Chondrocyte (in vitro differentiated cells): ENCODE measurements at places on chromosomes 5 and 9. TPM values are rescaled to one million over a fixed set of nuclear protein-coding genes. Genes with fewer than 3 reads are reported as not detected.

DNA sequence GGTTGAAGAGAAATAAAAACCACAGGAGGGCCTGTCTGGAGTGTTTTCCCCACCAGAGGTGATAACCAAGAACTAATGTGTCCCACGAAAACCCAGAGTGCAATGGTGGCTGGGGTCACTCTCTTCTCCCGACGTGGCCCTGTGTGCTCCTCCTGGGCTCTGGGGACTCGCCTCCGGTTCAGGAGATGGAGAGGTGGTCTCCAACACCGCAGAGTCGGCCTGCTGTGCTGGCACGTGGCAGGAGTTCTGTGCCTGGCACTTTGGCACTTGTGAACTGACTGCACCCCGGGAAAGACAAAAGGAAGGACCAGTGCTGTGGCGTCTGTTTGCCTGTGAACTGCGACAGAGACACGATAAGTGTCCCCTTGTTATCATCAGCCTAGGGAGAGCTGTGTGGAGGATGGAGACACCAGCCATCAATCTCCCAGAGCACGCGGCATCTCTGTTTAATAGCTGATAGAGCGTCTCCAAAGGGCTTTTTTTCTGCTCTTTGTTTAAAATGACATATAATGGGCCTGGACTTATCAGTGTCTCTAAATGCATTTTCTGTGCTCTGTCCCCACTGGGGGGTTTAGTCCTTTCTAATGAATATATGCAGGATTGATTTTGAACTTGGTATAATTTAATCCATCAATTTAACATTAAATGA is 98.3 kb downstream of the MRPL36 start:
- H3K4me3 ChIP-seq, result no peak overlapping the region
- H3K27me3 ChIP-seq, result peaks cover 26% of the 10 kb centered on the region
- H3K4me1 ChIP-seq, result no peaks in the 10 kb centered on the region
- no peaks in the 10 kb centered on the region for H3K36me3 ChIP-seq
- H3K27ac ChIP-seq, result no peak overlapping the region

GRCh38 chr5:171823269-171823668 is 37.7 kb downstream of the SMIM23 start:
- H3K4me3 ChIP-seq, result no peak overlapping the region
- H3K27ac ChIP-seq, result no peak overlapping the region
- no peak for DNase-seq
- peaks cover 8% of the 10 kb centered on the region for H3K27me3 ChIP-seq
- H3K36me3 ChIP-seq, result peaks cover 2% of the 10 kb centered on the region
- no peaks in the 10 kb centered on the region for H3K4me1 ChIP-seq

GRCh38 chr5:176822793-176823481 is 12.6 kb downstream of the UNC5A start:
- no peak overlapping the region for H3K27ac ChIP-seq
- H3K4me3 ChIP-seq, result no peak overlapping the region
- no peaks in the 10 kb centered on the region for H3K36me3 ChIP-seq
- DNase-seq, result no peak
- H3K4me1 ChIP-seq, result peaks cover 4% of the 10 kb centered on the region

DNA sequence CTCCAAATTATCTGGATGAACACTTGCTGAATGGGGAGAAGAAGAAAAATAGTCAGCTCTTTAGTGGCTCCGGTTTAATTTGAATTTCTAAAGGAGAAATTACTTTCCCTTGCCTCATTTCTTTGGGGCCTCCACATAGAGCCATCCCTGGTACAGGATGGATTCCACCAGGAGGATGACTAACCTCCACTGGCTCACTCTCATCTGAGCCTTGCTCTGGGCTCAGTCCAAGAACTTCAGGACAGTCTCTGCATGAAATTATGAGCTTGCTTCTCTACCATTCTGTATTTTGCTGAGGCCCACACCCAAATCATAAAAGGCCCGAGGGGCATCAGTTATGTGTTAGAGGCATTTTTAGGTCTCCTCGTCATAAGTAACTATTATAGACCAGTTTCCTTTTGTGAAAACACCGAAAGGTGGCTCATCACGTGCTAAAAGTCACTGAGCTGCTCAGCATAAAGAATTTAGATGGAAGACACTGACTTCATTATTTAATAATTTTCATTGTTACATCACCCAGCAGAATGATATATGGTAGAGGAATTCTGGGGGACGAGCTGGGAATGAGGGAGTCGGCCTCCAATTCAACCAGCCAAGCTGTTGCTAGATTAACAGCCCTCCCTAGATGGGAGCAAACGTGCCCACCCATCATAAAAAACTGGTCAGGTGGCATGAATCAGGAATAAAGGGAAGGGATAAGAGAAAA is 222.1 kb downstream of the TARS1 start:
- no peaks in the 10 kb centered on the region for H3K36me3 ChIP-seq
- no peaks in the 10 kb centered on the region for H3K27me3 ChIP-seq
- no peak overlapping the region for H3K27ac ChIP-seq
- no peak for DNase-seq

The GCNT4 gene
- 0.65 to 2.6 TPM (median 2.6 TPM) in 3 replicates for total RNA-seq

DNA sequence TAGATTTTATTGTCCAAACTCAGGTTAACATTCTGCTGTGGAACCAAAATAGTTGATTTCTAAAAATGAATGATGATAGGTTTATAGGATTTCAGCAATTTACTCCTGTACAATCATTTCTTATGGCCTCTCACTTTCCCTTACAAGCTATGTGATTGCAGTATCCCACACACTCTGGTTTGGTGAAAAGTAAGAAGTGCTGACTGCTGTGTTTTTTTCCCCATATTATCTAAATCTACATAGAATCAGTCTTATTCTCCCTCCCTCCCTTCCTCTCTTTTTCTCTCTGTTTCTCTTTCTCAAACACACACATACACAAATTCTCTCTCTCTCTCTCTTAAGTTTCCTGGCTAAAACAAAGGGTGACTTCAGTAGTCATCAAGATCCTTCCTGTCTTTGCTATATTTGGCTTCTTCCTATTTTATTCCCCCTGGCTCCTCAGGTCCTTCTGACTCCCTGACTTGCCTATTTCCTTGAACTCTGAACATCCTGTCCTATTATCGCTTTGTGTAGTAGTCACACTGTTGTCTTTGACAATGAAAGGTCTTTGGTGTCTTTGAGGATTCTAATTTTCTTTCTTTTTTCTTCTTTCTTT is 55.9 kb upstream of the HAPLN1 start:
- no peaks in the 10 kb centered on the region for H3K27me3 ChIP-seq
- no peak overlapping the region for H3K27ac ChIP-seq
- H3K4me1 ChIP-seq, result peaks cover 14% of the 10 kb centered on the region
- no peaks in the 10 kb centered on the region for H3K36me3 ChIP-seq
- no peak for DNase-seq

- no peaks in the 10 kb centered on the region for H3K27me3 ChIP-seq
- no peaks in the 10 kb centered on the region for H3K36me3 ChIP-seq
- H3K4me1 ChIP-seq, result no peaks in the 10 kb centered on the region
- H3K4me3 ChIP-seq, result no peak overlapping the region
- peak; percentile 93 for DNase-seq
These were observed 14.1 kb downstream of the SEMA4D start for GRCh38 chr9:89483592-89484474.

The RETREG1 gene
- 2.8 to 3.3 TPM (median 2.9 TPM) in 3 replicates for total RNA-seq

- H3K36me3 ChIP-seq, result peaks cover 5% of the 10 kb centered on the region
- H3K4me1 ChIP-seq, result peaks cover 69% of the 10 kb centered on the region
- no peak overlapping the region for H3K4me3 ChIP-seq
- no peaks in the 10 kb centered on the region for H3K27me3 ChIP-seq
These were observed 46.1 kb downstream of the ZNF608 start for GRCh38 chr5:124700333-124700732.

DNA sequence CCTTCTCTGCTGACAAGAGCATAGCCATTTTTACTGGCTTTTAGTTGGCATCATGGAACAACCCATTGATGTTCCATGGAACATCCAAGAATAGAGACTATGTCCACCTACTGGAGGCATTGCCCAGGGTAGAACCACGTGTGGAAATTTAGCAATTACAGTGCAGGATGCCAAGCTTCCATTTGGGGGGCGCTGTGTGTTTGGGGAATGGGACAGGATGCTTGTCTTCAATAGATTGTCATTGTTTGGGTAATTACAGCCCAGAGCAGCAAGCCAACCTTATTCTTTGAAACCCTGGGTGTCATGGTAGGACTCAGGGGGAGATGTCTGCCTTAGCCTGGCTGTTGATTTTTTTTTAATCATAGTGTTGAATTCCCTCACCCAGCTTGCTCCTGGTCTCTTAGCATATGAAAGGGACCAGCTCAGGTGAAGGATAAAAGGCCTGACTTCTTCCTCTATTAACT is 171.1 kb downstream of the DOCK2 start:
- peaks cover 5% of the 10 kb centered on the region for H3K27me3 ChIP-seq
- DNase-seq, result no peak
- peaks cover 25% of the 10 kb centered on the region for H3K4me1 ChIP-seq
- no peak overlapping the region for H3K27ac ChIP-seq

The MUSK gene
- total RNA-seq, result not detected in 3 replicates

- peak overlapping the region; percentile 41 for H3K27ac ChIP-seq
- H3K4me1 ChIP-seq, result peaks cover 16% of the 10 kb centered on the region
- no peak for DNase-seq
- peaks cover 4% of the 10 kb centered on the region for H3K36me3 ChIP-seq
These were observed 44.2 kb upstream of the COL15A1 start for GRCh38 chr9:98899408-98900056.

DNA sequence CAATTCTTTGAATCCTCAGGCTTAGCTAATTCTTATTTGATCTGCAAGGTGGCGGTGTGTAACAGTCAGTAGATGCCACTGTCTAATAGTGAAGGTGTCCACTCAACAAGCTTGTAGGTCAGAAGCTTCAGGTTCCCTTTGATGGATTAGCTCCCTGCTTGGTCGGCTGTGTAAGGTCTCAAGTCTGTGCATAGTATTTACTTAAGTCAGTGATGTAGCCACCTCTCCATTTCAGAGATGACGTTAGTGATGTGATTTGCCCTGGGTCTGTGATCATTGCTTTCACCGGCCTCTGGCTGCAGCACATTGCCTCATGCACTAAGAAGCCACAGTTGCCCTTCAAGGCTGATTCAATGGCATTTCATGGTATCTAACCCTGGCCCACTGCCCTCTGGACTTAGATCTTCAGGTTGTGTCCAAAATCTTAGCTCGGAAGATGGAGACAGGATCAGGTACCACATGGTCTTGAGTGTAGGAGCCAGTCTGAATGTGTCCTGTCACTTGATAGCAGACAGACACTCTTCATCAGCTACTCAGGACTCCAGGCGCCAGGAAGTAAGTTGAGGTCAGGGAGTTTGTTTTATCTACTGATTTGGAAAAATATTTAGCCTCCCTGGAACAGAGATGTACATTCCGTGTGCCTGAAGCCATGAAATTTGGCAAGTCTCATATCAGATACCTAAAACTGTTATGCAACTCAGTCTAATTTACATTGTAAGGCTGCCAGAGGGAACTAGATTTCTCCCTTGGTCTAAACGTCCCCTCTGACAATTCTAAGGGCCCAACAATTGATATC is 42.9 kb downstream of the SUB1 start:
- no peaks in the 10 kb centered on the region for H3K36me3 ChIP-seq

The SPATA31E1 gene
- total RNA-seq, result not detected in 3 replicates

The PCDHB12 gene
- total RNA-seq, result 1.5 to 2.4 TPM (median 1.7 TPM) in 3 replicates

The STING1 gene
- total RNA-seq, result 26.6 to 59.2 TPM (median 58.4 TPM) in 3 replicates
